Activated CD4-positive, alpha-beta T cell treated with anti-CD3 and anti-CD28 coated beads, Interleukin-2, amount 50 U/mL, for 24 hours (primary cell): ENCODE measurements at places on chromosomes 12 and 14.
A peak's percentile ranks its signal among the peaks of the same experiment; 100 is the strongest.

- DNase-seq, result peak; percentile 68
These were observed 34.9 kb downstream of the KRT80 start for GRCh38 chr12:52156757-52157565.

DNA sequence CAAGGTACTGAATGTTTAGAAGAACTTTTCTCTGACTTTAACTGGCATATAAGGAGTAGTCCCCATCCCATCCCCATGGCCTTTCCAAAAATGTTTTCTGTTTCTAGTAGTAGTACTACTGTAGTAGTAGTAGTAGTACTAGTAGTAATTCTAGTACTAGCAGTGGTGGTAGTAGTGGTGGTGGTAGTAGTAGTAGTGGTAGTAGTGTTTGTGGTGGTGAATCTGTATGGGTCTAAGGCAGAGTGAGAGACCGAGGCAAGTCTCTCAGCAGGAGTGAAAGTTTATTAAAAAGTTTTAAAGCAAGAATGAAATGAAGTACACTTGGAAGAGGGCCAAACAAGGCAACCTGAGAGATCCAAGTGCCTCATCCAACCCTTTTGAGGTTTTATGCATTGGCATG lies 58.6 kb downstream of the FOXN4 start:
- no peak for DNase-seq

DNA sequence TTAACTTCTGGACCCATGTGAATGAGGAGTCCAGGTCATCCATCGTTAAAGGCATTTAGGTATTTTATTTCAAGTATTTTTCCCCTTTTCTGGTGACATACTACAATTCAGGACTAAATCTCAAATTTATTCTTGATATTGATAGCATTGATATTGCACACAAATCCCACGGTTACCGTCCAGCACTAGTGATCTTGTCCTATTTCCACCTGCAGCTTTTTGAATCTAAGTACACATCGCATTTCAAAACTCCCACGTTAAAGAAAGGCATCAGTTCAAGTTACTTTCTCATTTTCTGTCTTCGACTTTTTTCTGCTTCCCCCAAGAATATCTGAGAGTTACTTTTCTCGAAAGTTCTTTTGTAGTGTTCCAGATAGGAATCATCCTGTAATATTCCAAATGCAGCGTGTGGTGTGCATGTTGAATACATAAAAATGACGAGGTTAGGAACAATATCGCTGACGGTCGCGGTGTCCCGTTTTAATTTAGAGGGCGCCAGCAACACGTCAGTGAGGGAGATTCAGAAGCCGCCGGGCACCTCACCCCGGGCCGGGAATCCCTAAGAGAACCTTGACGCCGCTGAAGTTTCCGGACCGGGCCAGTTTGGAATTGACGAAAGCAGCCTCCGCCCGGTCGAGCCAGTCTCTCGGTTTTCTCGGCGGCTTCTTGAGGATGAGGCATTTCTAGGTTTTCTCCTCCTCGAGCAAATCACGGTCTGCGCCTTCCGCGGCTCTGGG lies 569 bp upstream of the RGS6 start:
- DNase-seq, result no peak

GRCh38 chr12:104802208-104802607 lies 155.9 kb downstream of the SLC41A2 start:
- no peak for DNase-seq

- DNase-seq, result no peak
These were observed 29.1 kb upstream of the SOS2 start for GRCh38 chr14:50260511-50260910.

- no peak for DNase-seq
These were observed 502.4 kb upstream of the ATP2B1 start for GRCh38 chr12:90211017-90211416.

- DNase-seq, result no peak
These were observed 74.4 kb downstream of the RIMBP2 start for GRCh38 chr12:130641533-130642184.
